A549 treated with RU486 at 1 μM for 4 hours (cell line): ENCODE measurements at places on chromosomes 3 and 15. TPM values are rescaled to one million over a fixed set of nuclear protein-coding genes. Genes with fewer than 3 reads are reported as not detected.

C2CD4A gene
- total RNA-seq: 0.05 to 0.09 TPM (median 0.06 TPM) in 3 of 5 replicates, not detected in the others

NRG4 gene
- 0.75 to 1.7 TPM (median 1.1 TPM) in 5 replicates for total RNA-seq

XCR1 gene
- not detected in 5 replicates for total RNA-seq

ABHD17C gene
- total RNA-seq: 34.9 to 46.6 TPM (median 41.1 TPM) in 5 replicates

SLC22A13 gene
- total RNA-seq: 0.06 TPM in 1 of 5 replicates, not detected in the others
